Islet precursor cell (in vitro differentiated cells): ENCODE measurements at places on chromosomes 5 and 9.

GRCh38 chr5:38590838-38591522 lies 34.5 kb upstream of the LIFR start:
- DNase-seq: no peak

- DNase-seq: no peak
These were observed 77.9 kb upstream of the ATP10B start for GRCh38 chr5:160929906-160930305.

DNA sequence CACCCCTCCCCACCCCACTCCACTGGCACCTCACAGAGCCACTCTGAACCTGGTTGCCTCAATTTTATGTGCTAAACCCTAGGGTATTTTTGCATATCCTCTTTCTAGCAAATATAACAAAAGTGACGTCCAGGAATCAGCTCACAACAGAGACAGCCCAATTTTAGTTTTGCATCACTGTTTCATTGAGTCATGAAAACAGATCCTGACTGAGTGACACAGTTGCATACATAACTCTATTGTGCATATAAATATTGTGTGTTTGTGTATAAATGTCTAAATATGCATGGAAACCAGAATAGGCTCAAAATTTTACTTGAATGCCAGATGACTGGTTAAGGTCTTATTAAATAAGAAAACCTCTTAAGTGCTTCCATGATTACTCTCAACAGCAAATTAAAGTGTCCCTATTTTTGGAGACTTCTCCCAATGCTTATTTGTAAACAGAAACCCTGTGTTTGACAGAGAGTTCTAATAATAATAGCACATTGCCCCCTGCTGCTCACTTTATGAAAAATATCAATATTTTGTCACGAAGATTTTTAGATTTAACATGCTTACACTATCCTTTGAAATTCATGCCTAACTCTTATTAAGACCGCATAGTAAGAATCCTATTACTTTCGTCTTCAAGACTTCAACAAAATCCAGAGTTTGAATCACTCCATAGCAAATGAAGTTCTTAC lies 75.5 kb upstream of the PRRC1 start:
- DNase-seq: no peak

DNA sequence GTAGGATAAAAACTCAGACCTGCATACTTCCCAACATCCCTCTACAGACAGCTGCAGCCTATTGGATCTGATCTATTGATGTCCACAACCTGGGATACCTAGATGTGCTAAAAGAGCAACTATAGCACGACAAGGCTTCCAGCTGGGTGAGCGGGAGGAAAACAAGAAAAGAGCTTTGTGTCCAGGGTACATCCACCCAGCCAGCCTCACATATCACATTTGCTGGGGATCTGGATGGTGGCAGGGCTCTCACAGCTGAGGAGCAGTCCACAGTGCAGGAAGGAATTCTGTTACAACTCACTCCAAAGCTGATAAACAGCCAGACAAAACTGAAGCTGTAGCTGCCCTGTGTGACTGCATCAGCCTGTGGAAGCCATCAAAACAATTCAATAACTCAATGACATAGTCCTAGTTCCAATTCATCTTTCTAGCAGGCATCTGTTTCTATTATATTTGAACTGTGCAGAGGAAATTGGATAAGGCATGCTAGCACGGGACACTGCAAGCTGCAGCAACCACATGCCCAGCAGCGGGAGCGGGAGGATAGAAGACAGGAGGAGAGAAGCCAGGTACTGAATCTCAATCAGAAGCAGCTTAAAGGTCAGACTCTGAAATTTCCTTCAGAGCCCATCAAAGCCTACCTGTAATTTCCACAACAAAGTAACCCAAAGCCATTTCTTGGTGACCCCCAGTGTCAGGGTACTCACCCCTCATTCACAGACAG lies 45.0 kb downstream of the MED10 start:
- DNase-seq: no peak

GRCh38 chr9:38301376-38302106 lies 91.0 kb upstream of the ALDH1B1 start:
- peak; percentile 14 for DNase-seq

- DNase-seq: no peak
These were observed 780 bp downstream of the RNU6ATAC start for GRCh38 chr9:134163371-134164196.

DNA sequence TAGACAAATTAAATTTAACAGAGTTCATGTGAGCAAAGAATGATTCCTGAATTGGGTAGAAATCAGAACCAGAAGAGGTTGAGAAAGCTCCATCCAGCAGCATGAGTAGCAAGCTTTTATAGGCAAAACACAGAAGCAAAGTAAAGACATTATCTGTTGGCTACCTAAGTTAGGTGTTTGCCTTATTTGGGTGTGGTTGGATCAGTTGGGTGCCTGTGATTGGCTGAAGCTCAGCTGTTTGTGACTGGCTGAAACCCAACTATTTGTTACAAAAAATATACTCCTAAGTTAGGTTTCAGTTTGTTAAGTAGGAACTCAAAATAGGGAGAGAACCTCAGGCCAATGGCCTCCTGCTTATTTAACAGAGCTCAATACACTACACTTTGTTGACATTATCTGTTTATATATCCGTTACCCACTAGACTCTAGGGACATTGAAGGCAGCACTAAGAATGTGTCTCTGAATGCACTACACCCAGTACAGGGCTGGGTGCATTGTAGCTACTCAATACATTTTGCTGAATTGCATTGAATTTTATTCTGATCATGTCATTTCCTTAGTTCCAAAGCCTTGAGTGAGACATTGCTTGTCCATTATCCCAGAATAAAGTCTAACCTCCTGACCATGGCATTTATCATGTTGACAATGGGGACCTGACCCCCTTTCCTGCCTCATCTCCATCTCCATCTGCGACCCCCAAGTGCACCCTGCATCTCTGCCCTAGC lies 98.7 kb downstream of the CCDC192 start:
- DNase-seq: no peak

DNA sequence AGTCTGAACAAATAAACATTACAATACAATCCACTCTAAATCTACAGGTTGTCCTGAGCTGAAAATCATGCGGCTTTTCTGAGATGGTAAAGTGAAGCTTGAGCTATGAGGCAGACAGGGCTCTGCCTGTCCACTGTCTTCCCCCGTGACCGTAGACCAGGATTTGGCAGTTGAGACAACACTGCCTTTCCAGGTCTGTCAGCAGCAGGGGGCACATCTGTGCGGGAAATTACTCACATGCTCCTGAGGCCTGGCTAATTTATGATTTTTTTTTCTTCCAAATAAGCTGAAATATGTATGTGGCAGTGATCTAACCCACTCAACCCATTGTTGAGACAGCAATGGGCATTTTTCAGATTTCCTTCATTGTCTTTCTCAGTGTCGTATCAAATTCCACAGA lies 307.9 kb downstream of the FBXL7 start:
- no peak for DNase-seq

DNA sequence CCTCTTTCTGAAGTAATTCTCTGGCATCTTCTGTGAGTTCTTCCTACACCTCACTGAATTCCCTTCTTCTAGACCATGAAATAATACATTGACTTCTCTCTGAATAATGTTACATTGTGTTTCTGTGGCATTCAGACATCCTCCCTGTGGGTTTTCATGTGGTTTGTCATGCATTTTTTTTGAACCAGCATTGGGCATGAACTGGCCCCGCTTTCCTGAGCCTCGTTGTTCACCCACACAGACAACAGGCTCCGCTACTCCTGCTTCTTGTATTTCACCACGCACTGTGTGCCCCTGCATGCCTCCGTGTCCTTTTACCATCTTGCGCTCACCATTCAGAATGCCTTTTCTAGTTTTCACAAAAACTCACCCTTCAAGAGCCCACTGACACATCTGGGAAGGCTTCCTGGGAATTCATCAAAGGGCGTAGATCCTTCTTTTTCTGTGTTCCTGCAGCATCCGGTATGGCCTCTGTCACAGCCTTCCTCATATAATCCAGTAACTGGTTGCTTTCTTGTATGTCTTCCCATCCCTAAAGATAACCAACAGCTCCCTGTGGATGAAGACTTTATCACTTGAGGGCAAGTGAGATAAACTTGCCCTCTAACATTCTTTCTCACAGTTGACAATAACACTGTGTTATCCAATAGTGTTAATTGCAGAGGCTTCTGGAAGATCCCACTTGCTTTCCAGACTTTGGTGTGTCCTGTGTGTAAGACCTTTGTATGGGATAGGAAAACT lies 51.5 kb upstream of the ADAMTSL1 start:
- no peak for DNase-seq

- DNase-seq: no peak
These were observed 80.8 kb downstream of the NTRK2 start for GRCh38 chr9:84750152-84750865.

GRCh38 chr5:169133531-169133930 lies 167.4 kb downstream of the SLIT3 start:
- DNase-seq: no peak

DNA sequence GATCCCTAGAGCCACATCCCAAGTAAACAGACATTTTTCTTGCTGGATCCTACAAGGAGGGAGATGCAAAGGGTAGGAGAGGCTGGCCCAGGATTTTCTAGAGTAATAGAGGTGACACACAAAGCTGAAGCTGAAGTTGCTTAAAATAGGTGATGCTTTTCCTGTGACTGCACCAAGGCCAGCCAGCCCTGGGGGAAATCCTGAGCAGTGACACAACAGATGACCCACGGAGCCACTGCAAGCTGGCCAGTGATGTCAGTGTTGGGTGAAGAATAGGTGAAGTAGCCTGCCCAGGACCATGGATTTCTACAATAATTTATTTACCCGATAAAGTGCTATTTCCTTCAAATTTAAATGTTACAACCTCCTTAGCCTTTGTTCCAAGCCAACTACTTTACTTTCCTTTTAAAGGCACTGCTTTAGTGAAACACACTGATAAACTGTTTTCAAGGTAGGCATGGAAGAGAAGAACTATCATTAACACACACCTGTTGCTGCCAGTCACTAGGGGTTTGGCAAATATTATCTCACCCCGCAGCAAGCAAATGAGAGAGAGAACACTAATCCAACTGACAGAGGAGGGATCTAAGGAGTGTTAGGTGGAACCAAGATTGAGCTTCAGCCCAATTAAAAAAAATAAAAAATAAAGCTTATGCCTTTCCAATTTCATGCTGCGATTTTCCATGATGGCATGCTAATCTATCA lies 123.5 kb downstream of the CTNND2 start:
- DNase-seq: no peak

- DNase-seq: no peak
These were observed 9.8 kb upstream of the CCDC69 start for GRCh38 chr5:151233616-151234085.

- no peak for DNase-seq
These were observed 106.1 kb downstream of the PCSK1 start for GRCh38 chr5:96326902-96327301.

- no peak for DNase-seq
These were observed 106.8 kb upstream of the PTGER4 start for GRCh38 chr5:40572937-40573336.

DNA sequence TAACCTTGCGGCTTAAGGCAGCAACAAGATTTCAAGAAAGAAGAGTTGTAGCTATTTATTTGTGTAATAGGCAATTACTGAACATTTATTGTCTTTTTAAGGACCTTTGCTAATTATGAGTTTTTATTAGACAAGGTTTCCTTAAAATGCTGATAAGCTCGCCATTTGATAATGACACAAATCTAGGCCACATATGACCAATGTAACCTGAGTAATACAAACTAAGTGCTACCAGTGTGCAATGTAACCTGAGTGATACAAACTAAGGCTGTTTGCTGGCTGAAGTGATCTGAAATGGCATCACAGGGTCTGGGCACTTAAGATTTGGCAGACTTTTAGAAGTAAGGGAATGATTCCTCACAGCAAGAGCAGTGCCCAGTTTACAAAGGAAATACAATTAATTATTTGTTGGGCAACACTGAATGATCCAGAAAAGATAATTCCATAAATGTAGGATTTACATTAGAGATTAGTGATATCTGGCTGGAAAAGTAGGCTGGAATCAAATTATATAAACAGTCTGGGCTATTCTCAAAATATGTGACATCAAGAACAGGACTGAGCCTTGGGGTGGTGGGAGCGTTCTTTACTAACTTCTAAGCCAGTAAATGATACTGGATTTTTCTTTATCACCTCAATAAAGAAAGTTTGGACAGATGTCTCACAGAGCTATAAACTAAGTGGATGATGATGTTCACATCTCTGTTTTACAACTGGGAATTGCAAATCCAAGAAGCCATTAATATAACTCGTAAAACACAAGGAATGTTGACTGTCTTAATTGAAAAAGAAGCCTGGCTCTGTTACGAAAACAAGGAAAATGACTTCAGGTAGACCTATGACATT lies 54.8 kb downstream of the MRPS27 start:
- no peak for DNase-seq

- no peak for DNase-seq
These were observed 75.7 kb downstream of the LHX2 start for GRCh38 chr9:124087226-124087625.

GRCh38 chr5:68734781-68735180 lies 359.0 kb upstream of the SLC30A5 start:
- DNase-seq: no peak

GRCh38 chr5:173330338-173331206 lies 2.4 kb upstream of the STC2 start:
- peak; percentile 59 for DNase-seq

- peak; percentile 59 for DNase-seq
These were observed 9.9 kb upstream of the TRIM36 start for GRCh38 chr5:115179394-115180164.

GRCh38 chr5:16095612-16096011 lies 84.0 kb downstream of the MARCHF11 start:
- DNase-seq: no peak

- no peak for DNase-seq
These were observed 235.0 kb upstream of the VLDLR start for GRCh38 chr9:2386566-2386965.

DNA sequence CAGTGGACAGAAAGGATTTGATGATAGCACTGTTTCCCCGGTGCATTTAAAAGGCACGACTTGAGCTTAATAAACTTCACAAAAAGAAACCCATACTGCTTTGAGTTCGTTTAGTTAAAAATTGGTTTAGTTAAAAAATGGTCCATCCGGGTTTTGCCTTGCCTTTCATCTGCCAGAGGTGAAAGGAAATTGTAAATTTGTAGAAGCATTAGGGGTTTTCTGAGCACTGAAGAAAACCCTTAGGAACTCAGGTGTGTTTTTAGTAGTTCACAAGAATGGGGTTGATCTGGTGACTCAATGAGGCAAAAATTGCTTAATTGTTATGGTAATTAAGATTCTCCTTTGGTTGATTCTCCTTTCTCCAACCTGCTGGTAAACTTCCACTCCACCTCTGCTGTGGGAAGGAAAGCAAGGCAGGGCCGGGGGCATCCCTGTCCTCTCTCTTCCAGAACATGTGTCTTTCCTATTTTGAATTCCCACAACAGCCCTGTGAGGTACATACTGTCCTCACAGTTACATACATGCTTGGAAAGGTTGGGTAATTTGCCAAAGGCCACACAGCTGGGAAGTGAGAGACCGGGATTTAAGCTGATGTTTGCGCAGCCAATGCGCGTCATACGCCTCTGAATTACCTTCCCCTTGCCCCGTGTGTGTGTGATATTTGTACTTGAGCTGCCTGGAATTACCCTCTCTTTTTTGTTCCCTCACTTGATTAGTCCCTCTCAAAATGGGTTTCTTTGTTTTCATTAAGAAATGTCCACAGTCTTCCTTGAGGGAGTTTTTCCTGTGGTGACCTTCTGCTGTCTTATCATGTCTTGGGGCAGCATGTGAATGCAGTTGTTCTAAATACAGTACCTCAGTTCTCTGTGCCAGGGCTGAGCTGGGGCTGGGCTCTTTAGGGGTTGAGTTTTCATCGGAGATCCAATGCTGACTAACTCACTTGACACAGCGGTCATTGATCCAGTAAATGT lies 94.4 kb downstream of the ARHGAP26 start:
- DNase-seq: no peak

GRCh38 chr5:135398855-135399793 lies at the start of gene MACROH2A1:
MACROH2A1 (minus strand) TSS chr5:135399231; CDS start chr5:135389093, 10,138 bp downstream.
- peak; percentile 90 for DNase-seq
